SK-N-DZ (cell line): ENCODE measurements at places on chromosomes 3 and 15.

DNA sequence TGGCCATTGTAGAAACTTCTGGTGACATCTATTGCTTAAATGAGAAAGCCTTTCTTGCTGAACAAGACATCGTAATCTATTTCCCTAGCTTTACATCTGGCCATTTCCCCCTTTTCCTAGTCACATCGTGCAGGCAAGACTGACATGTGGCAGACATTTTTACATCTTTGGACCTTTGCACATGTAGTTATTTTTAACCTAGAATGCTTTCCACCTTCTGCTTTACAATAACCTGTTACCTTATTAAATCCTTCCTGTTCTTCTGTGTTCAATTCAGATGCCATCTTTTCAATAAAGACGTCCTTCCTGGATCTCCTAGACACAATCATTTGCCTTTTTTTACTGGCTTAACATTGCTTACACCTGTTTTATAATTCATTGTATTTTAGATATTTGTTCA lies 343.3 kb downstream of the DIPK2A start:
- DNase-seq: no peak

- DNase-seq: no peak
Measured at GRCh38 chr3:42683875-42684598, 1.3 kb upstream of the KLHL40 start.

DNA sequence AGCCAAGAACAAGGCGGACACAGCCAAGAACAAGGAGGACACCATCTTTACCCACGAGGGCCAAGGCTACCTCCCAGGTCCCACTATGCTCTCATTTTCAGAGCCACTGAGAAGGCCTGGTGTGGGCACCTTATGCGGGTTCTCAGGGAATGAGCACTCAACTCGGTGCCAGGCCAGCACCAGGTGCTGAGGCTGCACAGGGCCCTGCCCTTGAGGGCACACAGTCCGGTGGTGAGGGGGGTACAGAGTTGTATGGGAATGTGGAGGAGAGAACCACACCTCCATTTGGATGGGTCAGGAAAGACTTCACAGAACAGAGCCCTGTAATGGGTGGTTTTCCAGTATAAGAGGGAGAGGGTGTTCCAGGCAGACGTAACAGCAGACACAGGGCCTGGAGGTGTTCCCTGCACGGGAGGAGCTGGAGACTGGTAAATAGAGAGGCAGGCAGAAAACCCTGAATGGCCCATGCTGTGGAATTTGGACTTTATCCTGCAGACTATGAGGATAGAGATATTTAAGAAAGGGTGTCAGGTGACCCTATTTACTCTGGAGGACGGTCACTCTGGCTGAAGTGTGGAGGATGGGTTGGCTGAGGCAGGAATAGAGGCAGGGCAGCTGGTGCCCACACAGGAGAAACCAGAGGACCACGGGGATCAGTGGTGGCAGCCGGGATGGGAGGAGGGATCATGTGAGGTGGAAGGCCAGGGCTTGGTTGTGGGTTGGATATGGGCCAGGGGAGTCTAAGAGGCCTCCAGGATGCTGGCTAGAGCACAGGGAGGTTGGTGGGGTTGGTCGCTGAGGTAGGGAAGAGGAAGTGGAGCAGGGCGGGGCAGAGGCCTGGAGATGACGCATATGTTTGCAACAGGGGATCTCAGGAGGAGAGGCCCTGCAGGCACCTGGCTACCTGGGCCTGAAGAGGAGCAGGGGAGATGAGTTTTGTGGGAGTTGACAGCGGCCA lies 34.6 kb downstream of the CRABP1 start:
- no peak for DNase-seq

DNA sequence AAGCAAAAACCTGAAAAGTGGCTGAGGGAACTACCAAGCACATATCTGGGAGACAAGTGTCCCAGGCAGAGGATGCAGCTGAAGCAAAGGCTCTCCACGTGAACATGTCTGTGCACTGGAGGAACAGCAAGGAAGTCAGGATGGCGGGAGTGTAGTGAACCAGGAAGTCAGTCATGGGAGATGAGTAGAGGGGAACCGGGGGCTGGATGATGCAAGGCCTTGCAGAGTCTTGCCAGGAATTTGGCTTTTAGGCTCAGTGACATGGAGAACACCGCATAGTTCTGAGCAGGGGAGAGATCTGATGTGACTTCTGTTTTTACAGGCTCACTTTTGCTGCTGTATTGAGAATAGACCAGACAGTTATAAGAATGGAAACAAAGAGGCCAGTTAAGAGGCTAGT lies 19.0 kb downstream of the C2CD4A start:
- no peak for DNase-seq

- DNase-seq: no peak
Measured at GRCh38 chr15:50593761-50594160, 47.3 kb upstream of the USP50 start.

- no peak for DNase-seq
Measured at GRCh38 chr3:134854254-134854653, 59.2 kb downstream of the EPHB1 start.

DNA sequence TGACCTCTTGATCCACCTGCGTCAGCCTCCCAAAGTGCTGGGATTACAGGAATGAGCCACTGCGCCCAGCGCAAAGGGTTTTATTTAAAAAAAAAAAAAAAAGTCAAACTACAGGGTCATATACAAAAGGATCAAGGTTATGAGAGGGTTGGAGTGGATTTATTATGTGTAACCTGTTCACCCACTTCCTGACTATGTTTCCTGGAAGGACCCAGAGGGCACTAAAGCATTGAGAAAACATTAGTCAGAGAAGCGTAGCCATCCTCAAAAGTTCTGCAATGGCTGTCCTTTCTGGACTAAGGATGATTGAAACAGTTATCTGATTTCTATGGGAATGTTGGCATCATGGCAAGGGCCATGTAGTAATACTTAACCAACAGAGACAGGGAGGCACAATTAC lies 7.3 kb upstream of the SCAPER start:
- DNase-seq: no peak

- no peak for DNase-seq
Measured at GRCh38 chr15:98155356-98155755, 194.9 kb downstream of the ARRDC4 start.

DNA sequence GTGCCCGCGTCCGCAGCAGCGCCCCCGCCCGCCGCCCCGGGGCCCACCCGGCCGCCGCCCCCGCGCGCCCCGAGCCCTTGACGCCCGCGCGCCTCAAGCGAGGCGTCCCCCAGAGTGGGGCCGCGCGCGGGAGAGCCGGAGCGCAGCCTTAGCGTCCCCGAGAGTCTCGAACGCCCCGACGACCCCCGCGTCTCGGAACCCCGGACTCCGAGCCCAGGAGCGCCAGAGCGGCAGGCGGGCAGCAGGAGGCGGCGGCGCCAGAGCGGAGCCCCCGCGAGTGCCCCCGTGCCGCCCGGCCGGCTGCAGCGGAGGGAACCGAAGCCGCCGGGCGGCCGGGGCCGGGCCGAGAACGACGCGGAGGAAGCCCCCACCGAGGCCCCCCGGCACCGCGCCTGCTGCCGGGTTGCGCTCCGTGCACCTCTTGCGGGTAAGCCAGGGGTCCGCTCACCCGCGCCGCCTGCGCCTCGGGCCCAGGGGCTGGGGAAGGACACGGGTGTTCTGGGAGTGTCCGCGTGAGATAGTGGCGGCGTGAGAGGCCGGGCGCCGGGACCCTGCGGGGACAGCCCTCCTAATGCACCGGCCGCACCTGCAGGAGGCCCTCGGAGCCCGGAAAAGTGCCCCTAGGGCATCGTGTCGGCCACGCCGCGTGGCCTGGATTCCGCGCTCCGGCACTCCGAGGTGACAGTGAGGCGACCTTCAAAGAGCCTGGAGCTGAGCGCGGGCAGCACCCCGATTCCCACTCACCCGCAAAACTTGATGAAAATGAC lies 52.0 kb upstream of the ULK4 start:
- DNase-seq: no peak

GRCh38 chr15:40102897-40103858 lies 5.5 kb downstream of the BMF start:
- peak; percentile 64 for DNase-seq

DNA sequence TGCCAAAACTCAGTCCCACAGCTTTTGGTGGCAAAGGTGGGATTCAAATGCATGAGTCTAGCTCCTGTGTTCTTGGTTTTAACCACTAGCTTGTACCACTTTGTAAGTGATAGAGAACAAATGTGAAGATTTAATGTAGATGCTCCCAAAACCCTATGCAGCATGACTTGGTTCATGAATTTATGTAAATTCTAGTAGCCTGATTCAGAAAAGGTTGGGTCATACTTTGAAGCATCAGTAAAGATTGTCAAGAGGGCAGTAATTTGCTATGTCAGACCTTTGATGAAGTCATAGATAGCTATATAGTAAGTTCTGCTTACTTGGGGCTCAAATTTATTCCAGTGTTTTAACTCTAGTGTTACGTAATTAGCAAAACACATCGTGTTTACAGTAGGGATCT lies 75.6 kb downstream of the VPS8 start:
- no peak for DNase-seq

DNA sequence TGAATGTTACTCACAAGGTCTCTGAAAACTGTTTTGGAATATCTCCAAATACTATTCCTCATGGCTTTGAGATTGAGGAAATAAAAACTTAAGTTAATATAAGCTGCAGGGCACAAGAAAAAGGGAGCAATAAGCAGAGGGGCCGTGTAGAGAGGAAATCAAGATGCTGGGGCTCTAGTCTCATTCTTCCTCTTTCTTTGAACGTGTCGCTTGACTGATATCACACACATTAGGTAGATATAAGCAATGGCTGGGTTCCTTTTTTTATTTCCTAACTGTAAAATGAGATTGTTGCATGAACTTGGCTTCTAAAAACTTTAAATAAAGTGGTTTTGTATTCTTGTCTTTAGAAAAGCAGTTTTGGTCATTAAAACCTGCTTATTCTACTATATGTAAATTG lies 326.7 kb upstream of the ROPN1 start:
- no peak for DNase-seq

DNA sequence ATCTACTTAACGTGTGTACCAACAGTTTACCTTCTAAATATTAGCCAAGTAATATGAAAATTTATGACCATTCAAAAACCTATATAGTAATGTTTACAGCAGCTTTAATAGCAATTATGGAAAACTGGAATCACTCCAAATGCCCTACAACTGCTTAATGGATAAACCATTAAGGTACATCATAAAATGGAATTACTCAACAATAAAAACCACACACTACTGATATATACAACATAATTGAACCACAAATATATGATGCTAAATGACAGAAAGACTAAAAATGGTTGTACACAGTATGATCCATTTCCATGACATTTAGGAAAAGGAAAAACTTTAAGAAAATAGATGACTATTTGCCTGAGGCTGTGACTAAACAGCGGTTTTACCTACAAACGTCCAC lies 467.1 kb upstream of the EPHA6 start:
- DNase-seq: no peak

DNA sequence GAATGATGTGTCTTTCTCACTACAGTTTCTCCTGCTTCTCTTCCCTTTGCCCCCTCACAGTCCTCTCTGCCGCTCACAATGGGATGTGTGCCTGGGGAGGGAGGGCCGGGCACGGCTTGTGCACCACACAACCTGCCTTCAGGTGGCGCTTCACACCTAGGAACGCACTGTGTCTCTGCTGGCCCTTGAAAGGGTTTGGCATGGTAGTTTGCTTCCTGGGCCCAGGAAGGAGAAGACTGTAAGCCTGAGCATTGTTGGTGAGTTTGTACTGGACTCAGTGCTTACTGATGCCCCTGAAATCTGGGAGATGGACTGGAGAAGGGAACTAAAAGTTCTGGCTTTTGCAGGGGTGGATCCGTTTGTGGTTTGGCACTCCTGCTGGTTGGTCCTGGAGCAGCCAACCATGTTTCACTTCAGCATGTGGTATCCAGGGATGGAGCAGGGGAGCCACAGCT lies 9.2 kb downstream of the ALPK3 start:
- DNase-seq: no peak

GRCh38 chr3:155941354-155941753 lies 70.9 kb downstream of the GMPS start:
- no peak for DNase-seq

- peak; percentile 43 for DNase-seq
Measured at GRCh38 chr3:160921020-160921635, 165.1 kb downstream of the PPM1L start.

DNA sequence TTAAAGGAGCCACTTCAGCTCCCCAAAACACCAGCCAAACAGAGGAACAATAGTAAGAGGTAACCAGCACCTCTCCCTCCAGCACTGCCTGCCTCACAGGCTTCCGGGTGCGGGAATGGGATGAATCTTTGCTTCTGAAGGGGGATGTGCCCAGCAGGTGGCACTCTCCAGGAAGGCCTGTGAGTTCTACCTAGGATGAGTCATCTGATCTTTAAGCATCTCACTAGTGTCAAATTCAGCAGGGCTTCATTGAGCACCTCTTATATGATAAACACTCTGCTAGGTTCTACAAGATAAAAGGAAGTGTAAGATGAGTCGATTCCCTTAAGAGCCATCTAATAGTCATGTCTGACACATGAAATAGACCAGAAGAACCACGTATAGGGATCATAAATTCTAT lies 237.4 kb upstream of the UMPS start:
- DNase-seq: peak; percentile 13

- no peak for DNase-seq
Measured at GRCh38 chr3:195075199-195075940, 195.6 kb downstream of the XXYLT1 start.

- no peak for DNase-seq
Measured at GRCh38 chr3:172184106-172184822, 144.9 kb downstream of the FNDC3B start.

- no peak for DNase-seq
Measured at GRCh38 chr3:189975391-189975990, 145.2 kb downstream of the P3H2 start.

DNA sequence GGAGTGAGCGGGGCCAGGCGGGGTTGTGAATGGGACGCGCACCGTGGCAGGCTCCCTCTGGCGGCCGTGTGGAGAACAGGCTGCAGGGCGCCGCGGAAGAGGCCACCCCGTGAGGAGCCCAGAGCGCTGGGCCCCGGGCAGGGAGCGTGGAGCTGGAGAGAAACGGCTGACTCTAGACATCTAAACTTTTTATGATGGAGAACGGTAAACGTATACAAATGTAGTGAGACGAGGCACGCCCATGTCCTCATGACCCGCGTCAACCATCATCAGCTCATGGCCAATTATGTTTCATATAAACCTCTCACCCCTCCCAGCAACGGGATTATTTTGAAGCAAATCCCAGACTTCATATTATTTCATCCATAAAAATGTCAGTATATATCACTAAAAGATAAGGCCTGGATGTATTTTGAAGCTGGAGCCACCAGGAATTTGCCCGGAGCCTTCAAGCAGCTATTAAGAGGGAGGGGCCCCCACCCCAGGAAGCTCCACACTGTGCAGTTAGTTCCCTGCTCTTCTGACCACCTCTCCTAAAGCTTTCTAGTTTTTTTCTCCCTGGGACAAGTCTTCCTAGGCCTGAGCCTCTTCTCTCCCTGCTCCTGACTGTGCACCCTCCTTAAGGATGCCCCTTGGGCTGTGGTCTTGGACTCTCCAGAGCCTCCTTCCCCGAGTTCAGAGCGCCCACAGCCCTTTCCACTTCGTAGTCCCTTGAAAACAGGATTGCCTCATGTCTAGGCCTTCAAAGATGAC lies 149.5 kb downstream of the SMAD6 start:
- peak; percentile 86 for DNase-seq

GRCh38 chr3:125679258-125679657 lies 84.0 kb upstream of the OSBPL11 start:
- DNase-seq: no peak

GRCh38 chr3:80052271-80052670 lies 284.5 kb upstream of the ROBO1 start:
- no peak for DNase-seq

GRCh38 chr3:119586733-119587172 lies 7.5 kb downstream of the ADPRH start:
- no peak for DNase-seq

- peak; percentile 43 for DNase-seq
Measured at GRCh38 chr15:80234883-80235282, 17.1 kb downstream of the CTXND1 start.

GRCh38 chr3:52786330-52787215 lies 8.0 kb upstream of the ITIH3 start:
- DNase-seq: no peak

GRCh38 chr3:76668653-76669052 lies 371.2 kb upstream of the ROBO2 start:
- no peak for DNase-seq
